ENCODE measurements at places on chromosomes 6 and 20.
A peak's percentile ranks its signal among the peaks of the same experiment; 100 is the strongest.

- DNase-seq = no peak
Observed at GRCh38 chr6:169221264-169221663, 32.4 kb downstream of the THBS2 start.

GRCh38 chr20:49608752-49609670 is 41.1 kb upstream of the PTGIS start:
- DNase-seq = peak; percentile 72

DNA sequence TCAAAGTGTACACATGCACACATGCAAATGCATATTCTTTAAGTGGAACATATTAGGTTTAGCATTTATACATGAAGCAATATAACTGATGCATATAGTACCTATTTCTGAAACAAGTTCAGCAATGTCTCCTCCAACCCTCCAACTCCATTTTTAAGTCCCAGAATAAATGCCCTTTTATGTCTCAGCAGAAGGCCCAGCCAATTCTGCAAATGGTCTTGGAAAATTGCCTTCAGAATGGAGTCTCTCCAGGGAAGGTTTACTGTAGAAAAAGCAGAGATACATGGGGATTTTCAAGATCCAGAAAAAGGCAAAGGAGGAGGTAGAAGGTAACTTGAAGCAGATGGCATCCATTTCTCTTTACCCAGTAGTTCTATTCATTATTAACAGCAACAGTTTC is 633.3 kb downstream of the MAFB start:
- no peak for DNase-seq

GRCh38 chr6:169324086-169324485 is 70.4 kb upstream of the THBS2 start:
- DNase-seq = no peak

DNA sequence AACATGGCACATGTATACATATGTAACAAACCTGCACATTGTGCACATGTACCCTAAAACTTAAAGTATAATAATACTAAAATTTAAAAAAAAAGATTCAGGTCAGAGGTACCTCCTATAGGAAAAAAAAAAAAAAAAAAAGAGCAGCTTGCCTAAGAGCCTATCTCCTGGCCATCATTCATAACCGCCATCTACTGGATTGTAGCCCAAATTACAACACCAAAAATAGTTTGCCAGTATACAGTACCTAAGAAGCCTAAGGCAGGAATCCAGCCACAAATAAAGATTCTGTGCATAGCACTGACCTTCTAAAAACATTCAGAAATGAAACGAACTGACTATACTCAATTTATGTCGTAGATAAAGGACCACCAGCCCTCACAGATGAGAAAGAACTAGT is 438.4 kb upstream of the ADGRB3 start:
- no peak for DNase-seq

DNA sequence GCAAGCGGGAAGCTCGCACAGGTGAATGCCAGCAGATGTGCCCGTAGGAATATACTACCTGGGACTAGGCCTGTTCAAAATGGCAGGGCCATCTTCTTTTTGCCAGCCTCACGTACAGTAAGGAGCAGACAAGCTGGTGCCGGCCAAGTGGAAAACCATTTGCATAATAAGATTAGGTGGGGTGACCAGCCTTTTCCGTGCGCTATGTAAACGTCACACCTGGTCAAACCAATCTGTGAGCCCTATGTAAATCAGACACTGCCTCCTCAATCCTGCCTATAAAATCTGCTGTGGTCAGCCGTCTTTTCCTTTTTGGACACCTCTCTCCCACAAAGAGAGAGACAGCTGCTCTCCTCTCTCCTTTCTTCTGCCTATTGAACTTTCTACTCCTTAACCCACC is 60.8 kb upstream of the TMEM30A start:
- no peak for DNase-seq

GRCh38 chr6:110421749-110422443 is 6.5 kb upstream of the DDO start:
- DNase-seq = no peak

- DNase-seq = no peak
Observed at GRCh38 chr20:12358006-12358654, 440.4 kb downstream of the BTBD3 start.

- DNase-seq = no peak
Observed at GRCh38 chr6:106168097-106168888, 82.2 kb downstream of the PRDM1 start.

DNA sequence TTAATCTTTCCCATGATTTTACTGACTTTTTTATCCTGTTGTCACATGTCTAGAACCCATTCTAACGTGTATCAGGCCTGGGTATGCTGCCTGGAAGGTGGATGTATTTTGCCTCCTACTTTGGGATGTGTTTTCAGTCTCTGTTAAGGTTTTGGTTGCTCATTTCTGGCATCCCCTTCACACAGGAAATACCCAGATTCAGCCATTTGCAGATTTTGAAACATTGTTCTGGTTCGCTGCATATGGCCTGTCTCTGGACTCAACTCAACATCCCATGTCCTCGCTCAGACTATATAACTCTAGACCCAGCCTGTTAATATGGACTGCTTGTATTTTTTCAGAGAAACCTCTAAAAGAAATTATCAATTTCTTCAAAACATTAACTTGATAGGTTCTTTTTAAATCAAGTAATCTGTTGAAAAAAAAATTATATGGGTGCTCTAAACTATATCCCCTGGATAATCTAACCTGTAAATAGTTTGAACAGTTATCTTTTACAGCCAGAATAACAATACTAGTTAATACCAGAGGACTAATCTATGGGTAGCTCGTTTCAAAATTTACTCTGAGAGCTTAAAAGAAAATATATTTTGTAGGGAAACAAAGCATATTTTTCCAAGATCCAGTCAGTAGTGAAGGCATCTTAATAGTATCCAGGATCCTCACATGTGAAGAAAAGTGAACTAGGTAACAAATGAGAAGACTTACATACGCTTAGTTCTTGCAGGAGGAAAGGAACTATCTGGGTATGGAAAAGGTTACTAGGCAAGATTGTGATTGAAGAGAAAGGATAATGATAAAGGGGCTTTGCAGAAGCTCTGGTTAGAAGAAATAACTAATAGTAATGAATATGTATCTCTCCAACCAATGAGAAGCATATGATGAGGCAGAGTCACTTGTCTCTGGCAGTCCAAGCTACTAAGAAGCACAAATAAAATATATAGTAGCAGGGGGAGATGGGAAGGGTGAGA is 23.4 kb upstream of the HLA-DQB1 start:
- no peak for DNase-seq

GRCh38 chr20:8163543-8163942 is 31.5 kb downstream of the PLCB1 start:
- DNase-seq = no peak

- DNase-seq = no peak
Observed at GRCh38 chr6:139330306-139330705, 38.5 kb upstream of the TXLNB start.

GRCh38 chr6:6969761-6970223 is 138.0 kb upstream of the RREB1 start:
- no peak for DNase-seq

GRCh38 chr20:23652371-23652770 is 14.6 kb upstream of the CST3 start:
- DNase-seq = no peak
